ENCODE measurements at places on chromosomes 6 and 20. TPM values are rescaled to one million over a fixed set of nuclear protein-coding genes. Genes with fewer than 3 reads are reported as not detected.

Gene TRAPPC3L
- not detected for total RNA-seq

- DNase-seq: peak; percentile 19
These were observed 41.2 kb downstream of the PDSS2 start for GRCh38 chr6:107418118-107418517.

DNA sequence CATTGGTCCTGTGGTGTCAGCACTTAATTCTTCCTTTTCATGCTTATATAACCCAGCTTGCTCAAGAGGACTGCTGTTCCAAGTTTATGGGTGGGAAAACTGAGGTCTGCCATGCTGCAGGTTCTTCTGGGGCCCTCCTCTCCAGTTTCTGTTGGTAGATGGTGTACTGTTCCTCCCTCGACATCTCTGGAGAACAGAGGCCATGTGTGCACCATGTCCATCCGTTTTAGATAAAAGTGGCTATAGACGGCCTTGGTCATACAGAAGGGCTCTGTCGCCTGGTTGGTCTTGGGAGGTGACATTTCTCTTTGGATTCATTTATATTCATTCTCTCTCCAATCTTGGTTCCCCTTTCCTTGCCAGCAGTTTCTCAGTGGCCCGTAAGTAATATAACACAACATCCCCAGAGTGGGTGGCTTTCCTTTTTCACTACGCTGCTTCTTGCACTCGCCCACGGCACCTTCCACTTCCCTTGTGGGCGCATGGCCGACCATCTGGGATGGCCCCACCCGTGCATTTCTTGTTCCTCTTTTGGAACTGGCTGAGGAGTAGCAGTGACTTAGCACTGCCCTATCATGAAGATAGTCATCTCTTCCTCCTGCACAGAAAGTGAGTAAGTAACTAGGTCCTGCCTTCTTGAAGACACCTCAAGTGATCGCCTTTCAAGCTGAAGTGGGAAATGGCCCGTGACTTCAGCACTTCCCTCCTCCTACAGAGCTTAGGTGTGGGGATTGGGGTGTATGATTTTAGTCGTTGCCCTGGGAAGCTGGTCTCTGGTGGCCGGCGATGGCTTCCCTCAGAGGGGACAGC lies 94.2 kb downstream of the RREB1 start:
- DNase-seq: peak; percentile 44

- peak; percentile 6 for DNase-seq
These were observed 989 bp downstream of the FITM2 start for GRCh38 chr20:44309763-44310663.

- no peak for DNase-seq
These were observed 154.0 kb downstream of the JARID2 start for GRCh38 chr6:15399641-15400470.

DNA sequence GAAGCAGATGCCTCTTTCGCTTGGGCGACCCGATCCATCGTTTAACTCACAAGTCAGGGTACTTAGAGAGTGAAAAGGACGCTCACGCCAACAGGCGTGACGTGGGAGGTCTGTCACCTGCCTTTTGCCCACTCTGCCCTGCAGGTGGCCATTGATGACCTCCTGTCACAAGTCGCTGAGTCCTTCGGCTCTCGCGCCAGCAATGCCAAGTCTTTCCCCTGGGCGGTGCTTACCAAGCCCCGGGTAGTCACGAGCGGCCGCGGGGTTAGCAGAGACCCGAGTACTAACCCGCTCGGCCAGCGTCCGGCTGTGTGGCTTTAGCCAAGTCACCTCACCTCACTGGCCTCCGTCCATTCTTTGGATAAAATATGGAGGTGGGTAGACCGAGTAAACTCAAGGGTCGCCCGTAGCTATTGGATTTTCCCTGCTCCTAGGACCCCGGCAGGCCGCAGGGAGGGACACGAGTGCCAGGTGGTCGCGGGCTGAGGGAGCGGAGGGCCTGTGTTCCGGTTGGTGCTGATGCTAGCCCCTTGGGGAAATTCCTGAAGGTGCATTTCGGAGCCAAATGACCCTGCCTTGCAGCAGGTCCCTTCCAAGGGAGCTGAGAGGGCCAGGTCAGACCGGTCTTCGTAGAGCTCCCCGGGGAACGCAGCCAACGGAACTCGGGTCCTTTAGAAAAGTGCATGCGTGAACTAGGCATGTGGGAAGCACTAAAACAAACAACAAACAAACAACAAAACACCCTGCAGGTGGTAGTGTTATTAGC lies 668 bp downstream of the PKIB start:
- DNase-seq: no peak

Gene LY6G6D
- total RNA-seq: not detected

GRCh38 chr20:22836877-22837276 lies 198.2 kb upstream of the SSTR4 start:
- no peak for DNase-seq

Gene PSORS1C1
- total RNA-seq: not detected

Gene HLA-DMA
- total RNA-seq: 140 TPM

Gene DSP
- 0.06 TPM for total RNA-seq

DNA sequence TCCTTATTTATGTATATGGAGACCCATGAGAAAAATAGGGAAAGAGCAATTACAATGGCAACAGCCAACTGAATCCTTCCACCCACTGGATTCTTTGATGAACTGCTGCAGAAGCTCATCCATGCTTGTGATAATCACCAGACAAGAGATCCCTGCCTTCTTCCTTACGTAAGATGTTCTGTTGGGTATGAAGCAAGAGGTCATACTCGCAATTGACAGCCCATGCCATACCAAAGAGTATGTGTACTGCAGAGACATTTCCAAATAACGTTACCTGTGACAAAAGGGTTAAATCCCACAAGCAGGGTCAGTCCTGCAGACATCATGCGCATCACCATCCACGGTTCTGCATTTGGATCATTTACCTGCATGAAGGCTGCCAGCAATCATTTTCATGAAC lies 27.8 kb downstream of the ELOVL5 start:
- DNase-seq: no peak

GRCh38 chr6:93369586-93370134 lies 49.7 kb downstream of the EPHA7 start:
- no peak for DNase-seq

Gene CHRNA4
- not detected for total RNA-seq

GRCh38 chr6:38283734-38284362 lies 355.9 kb downstream of the BTBD9 start:
- no peak for DNase-seq
